ENCODE measurements at places on chromosomes 7 and 10.

GRCh38 chr7:17184805-17185689 is 113.4 kb upstream of the AHR start:
- no peak overlapping the region for H3K27ac ChIP-seq
- no peaks in the 10 kb centered on the region for H3K36me3 ChIP-seq

- no peak overlapping the region for H3K27ac ChIP-seq
- no peaks in the 10 kb centered on the region for H3K36me3 ChIP-seq
- peaks cover 19% of the 10 kb centered on the region for H3K4me1 ChIP-seq
- no peak overlapping the region for H3K4me3 ChIP-seq
- H3K27me3 ChIP-seq = no peaks in the 10 kb centered on the region
- no peak for DNase-seq
Observed at GRCh38 chr7:114539575-114539974, 125.0 kb downstream of the FOXP2 start.

DNA sequence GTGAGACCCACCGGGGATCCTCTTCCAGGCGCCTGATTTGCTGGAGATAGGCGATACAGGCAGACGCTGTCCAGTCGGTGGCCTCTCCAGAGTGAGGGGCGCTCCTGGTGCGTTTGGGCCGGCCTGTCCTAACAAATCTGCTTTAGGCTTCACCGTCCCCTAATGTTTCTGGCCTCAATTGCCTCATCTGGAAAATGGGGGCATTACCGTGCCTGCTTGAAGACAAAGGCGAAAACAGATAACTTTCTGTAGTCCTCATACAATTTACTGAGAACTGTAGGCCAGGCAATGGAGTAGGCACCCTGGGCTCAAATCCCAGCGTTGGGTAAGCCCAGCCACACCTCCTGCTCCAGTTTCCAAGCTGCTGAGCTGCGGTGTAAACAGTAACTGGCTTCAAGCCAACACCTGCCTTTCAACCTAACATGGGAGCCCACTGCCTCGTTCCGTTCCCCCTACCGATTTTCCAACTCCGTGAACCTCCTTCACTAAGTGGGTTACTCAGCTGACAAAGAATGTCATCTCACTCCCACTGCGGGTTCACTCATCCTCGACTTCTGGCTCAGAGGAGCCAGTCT is 589 bp upstream of the ZFAND4 start:
- H3K4me3 ChIP-seq = peak overlapping the region; percentile 82
- H3K36me3 ChIP-seq = peaks cover 3% of the 10 kb centered on the region
- peaks cover 23% of the 10 kb centered on the region for H3K4me1 ChIP-seq
- DNase-seq = no peak
- H3K27me3 ChIP-seq = peaks cover 2% of the 10 kb centered on the region
- peak overlapping the region; percentile 78 for H3K27ac ChIP-seq

DNA sequence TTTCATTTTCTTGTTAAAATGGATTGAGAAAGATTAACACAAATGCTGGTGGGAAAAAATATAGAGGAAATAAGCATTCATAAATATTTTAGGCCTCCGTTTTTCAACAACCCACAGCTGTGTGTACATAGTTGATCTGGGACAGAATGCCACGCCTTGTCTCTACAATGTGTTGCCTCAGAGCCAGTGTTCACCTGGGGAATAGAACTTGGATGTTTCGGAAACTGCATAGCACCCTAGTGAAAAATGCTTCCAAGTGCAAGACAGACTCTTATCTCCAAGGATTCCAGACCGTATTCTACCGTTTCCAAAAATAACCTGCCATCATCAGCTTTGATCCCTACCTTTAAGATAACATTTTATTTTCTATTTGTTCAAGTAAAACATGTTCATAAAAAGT is 260.9 kb downstream of the SDK1 start:
- no peak overlapping the region for H3K4me3 ChIP-seq
- no peaks in the 10 kb centered on the region for H3K36me3 ChIP-seq
- H3K27ac ChIP-seq = no peak overlapping the region
- H3K27me3 ChIP-seq = no peaks in the 10 kb centered on the region
- H3K4me1 ChIP-seq = peaks cover 14% of the 10 kb centered on the region

DNA sequence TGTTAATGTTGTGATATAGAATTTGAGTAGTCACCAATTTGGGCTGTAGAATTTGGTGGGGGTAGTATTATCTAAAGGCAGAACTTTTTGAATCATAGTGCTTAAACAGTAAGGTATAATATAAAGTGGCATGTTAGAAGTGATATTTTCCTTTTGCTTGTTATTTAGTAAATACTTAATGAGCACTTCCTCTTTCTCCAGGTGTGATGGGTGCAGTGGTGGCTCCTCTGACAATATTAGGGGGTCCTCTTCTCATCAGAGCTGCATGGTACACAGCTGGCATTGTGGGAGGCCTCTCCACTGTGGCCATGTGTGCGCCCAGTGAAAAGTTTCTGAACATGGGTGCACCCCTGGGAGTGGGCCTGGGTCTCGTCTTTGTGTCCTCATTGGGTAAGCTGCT is 10.5 kb downstream of the GHITM start:
- no peaks in the 10 kb centered on the region for H3K27me3 ChIP-seq
- DNase-seq = no peak
- H3K27ac ChIP-seq = no peak overlapping the region
- no peak overlapping the region for H3K4me3 ChIP-seq
- no peaks in the 10 kb centered on the region for H3K4me1 ChIP-seq
- peaks cover 2% of the 10 kb centered on the region for H3K36me3 ChIP-seq

- H3K27ac ChIP-seq = no peak overlapping the region
- H3K4me3 ChIP-seq = no peak overlapping the region
- H3K4me1 ChIP-seq = peaks cover 17% of the 10 kb centered on the region
- H3K36me3 ChIP-seq = no peaks in the 10 kb centered on the region
- DNase-seq = no peak
Observed at GRCh38 chr7:101898106-101898505, 80.7 kb downstream of the CUX1 start.

DNA sequence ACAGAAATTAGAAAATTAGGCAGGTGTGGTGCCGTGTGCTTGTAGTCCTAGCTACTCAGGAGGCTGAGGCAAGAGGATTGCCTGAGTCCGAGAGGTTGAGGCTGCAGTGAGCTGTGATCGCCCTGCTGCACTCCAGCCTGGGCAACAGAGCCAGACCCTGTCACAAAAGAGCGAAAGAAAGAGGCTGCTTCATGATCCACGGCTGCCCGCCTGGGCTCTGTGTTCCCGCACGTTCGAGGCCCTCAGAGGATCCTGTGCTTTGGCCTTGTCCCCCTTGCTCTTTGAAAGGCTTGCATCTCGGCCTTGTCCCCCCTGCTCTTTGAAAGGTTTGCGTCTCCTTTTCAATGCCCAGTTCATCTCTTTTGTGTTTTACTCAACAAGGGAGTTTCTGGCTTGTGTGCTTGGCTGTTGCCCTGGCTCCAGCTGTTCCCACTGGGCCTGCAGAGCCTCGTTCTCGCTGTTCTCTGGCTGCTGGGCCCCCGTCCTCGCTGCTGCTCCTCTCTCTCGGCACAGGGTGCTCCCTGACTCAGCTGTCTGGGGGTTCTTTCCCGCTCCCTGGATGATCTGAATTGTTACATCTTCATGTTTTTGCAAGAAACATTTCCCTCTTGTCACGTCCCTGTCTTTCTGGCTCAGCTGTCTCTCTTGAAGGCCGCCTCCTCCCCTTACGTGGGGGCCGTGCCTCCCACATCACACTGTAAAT is 45.1 kb upstream of the INPP5A start:
- H3K27ac ChIP-seq = peak overlapping the region; percentile 9
- H3K4me1 ChIP-seq = peaks cover 26% of the 10 kb centered on the region
- peak overlapping the region; percentile 2 for H3K4me3 ChIP-seq
- H3K36me3 ChIP-seq = no peaks in the 10 kb centered on the region
